LHCN-M2 (cell line): ENCODE measurements at places on chromosomes 5 and 9. TPM values are rescaled to one million over a fixed set of nuclear protein-coding genes. Genes with fewer than 3 reads are reported as not detected.

DNA sequence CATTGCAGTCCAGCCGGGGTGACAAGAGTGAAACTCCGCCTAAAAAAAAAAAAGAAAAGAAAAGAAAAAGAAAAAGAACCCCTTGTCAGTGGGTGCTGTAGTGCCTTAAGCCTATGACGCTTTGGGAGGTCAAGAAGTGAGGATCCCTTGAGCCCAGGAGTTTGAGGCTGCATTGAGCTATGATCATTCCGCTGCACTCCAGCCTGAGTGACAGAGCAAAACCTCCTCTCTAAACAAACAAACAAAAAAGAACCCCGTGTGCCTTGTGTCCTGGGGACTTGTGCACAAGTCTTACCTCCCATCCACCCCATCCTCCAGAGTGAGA lies 33.5 kb upstream of the STXBP1 start:
- DNase-seq: no peak

- peak; percentile 70 for DNase-seq
Observed at GRCh38 chr5:73962801-73963425, 336.9 kb downstream of the ARHGEF28 start.

GRCh38 chr5:79183011-79183410 lies 52.9 kb upstream of the JMY start:
- no peak for DNase-seq

Gene FOXD4L5
- total RNA-seq: 0.06 TPM in 1 of 2 replicates, not detected in the other

DNA sequence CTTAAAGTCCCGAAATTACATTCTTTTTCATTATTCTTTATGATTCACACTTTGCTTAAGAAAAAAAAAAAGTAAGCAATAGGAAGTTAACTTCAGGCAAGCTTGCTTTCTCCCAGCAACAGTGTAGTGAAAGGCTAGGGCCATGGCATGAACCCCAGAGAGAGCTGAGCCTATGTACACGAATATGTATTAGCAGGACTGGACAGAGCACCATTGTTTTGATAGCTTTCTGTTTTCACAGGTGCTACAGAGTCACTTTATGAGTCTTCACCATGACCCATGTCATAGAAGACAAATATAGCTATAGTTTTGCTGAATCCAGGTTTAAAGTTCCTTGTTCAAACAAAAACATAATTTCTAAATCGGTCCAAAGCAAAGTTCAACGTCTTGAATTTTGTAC lies 199.2 kb downstream of the ADAMTSL1 start:
- peak; percentile 14 for DNase-seq

DNA sequence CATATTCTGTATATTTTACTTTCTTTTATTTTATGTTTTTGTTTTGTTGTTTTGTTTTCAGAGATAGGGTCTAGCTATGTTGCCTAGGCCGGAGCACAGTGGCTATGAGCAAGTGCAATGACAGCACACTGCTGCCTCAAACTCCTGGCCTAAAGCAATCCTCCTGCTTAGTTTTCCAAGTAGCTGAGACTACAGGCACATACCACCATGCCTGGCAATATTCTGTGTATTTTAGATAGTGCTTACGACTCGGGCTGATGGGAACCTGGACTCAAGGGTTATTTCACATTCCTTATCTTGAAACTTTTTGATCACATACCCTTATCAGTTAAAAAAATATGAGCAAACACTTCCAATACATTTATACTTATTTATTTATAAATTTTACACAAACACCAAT lies 119.0 kb upstream of the STARD4 start:
- no peak for DNase-seq

DNA sequence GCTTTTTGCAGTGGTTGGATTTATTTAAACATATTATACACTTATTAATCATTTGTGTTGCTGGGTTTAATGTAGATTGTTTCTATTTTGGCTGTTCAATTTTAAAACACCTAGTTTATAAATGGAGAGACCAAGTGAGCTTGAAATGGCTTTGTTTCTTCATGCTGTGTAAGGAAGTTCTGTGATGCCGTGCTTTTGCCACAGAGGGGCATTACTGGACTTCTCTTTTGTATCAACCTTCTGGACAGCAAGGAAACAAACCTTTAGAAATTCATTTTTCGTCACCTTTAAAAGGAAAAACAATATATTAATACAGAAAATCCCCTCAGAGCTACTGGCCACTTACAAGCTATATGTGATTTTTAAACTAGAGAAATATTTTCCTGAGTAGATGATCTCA lies 81.9 kb downstream of the DMRTA1 start:
- peak; percentile 30 for DNase-seq

DNA sequence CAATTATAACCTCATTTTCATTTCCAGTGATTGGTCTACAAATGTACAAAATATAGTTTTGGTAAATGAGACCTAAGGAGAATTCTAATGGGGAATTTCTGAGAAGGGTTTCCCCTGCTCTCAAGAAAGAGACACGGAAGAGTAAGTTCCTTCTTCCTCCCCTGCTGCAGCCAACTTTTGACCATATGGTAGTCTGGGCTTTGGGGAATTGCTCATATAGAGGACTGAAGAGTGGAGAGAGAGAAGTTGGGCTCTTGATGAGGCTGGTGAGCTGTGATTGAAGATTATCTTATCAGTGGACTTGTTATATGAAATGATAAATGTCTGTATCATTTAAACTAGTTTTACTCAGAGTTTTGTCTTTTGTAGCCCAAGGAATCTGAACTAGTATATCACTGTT lies 4.3 kb upstream of the LNPEP start:
- DNase-seq: no peak
